ENCODE measurements at places on chromosomes 12 and 14.

- DNase-seq, result peak; percentile 40
These were observed 393.5 kb downstream of the CCDC91 start for GRCh38 chr12:28583701-28584261.

- DNase-seq, result no peak
These were observed 290.6 kb downstream of the FOXN3 start for GRCh38 chr14:89126461-89126860.

GRCh38 chr12:14111230-14111865 is 129.9 kb upstream of the GRIN2B start:
- DNase-seq, result peak; percentile 83

DNA sequence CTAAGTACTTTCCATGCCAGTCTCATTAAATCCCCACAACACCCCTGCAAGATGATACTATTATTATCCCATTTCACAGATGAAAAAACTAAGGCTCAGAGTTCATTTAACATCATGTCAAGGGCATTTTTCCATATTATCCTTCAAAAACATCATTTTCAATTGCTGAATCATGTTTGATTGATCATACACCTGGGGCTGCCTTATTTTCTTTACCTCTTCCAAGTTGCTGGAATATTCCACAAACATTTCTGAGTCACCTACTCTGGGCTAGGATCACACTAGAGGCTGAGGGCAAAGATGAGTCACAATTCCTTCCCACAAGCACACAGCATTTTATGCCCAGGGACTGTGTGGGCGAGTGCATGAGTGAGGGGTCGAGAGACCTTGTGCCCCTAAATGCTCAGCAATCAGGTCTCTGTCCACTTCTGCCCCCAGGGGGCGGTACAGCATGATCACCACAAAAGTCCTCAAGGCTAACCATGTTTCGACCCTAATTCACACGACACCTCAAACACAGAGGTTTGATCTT is 14.1 kb upstream of the TMEM119 start:
- peak; percentile 91 for DNase-seq

DNA sequence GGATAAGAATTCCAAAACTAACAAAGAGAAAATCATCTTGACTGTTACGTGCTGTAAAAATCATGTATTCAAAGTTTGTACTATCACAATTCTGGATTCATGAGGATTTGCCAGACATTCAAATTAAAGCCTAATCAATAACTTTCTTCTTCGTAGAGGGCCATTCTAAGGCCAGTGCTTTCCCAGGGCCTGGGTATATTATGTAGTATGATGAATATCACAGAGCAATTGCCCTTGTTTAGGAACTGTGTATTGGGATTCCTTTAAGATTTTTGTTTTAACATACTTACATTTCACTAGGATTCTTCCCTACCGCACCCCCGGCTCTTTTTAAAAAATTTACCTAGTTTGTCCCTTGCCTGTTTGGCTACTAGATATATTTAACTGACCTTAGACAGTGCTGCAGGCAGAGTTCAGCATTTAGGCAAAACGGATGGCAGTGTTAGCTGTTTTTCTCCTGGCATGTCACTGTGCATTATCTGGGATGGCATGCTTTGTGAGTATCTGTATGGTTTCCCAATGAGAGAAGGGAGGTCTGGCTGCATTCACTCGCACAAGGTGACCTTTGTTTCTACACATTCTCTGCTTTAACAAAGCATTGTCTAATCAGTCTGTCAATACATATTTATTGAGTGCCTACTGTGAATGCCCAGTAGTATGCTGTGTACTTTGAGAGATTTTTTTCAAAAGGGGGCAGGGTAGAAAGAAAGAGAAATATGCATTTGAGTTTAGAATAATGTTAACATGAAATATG is 63.3 kb downstream of the ERC1 start:
- DNase-seq, result peak; percentile 64

- DNase-seq, result no peak
These were observed 117.2 kb downstream of the PLXNC1 start for GRCh38 chr12:94265539-94265938.

- no peak for DNase-seq
These were observed 143.6 kb upstream of the VRK1 start for GRCh38 chr14:96653597-96653996.

DNA sequence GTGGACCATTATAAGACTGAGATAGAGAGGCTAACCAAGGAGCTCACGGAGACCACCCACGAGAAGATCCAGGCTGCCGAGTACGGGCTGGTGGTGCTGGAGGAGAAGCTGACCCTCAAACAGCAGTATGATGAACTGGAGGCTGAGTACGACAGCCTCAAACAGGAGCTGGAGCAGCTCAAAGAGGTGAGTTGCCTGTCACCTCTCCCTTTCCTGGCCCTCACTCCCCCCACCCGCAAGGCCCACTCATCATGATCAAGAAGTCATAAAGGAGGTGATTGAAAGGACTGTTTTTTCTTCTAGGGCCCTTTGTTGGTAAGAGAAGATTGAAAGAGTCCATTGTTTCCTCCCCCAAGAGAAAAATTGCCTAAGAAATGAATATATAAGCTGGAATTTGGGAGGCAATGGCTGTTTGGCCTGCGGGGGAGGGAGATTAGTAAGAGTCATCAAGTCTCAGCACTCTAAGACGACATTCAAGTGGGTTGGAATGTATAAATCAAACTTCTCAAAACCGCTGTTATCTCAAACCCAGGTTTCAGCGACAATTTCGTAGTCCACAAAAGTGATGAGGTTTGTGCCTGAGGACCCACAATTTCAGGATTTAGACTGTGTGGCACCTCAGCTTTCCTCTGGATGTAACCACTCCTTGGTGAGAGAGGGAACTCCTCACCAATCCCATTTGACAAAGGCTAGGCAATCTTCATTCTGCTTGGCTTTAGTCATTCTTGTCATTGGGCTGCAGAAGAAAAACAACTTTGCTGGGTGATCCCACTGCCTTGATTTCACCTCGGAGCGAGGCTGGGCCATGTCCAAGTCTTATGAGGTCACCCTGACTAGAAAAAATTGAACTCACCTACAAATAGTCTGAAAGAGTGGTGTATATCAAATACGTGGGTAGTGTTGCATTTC is 966 bp downstream of the BICD1 start:
- DNase-seq, result peak; percentile 38

- no peak for DNase-seq
These were observed 87.3 kb downstream of the TTC7B start for GRCh38 chr14:90728951-90729350.

DNA sequence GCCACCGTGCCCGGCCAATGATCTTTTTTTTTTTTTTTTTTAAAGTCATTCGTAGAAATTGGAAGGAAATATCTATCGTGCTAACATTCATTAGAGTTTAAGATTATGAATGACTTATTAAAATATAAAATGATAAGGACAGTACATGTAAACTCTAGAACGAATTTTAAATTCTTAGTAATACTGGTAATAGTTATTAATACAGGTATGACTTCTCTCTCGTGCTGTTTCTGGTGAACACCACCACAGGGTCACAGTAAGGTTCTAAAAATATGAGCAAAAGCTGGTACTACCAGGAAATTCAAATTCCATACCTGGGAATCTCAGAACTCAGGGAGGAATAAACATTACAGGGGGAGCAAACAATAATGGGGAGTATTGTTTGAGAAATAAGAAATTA is 26.2 kb downstream of the WNK1 start:
- DNase-seq, result no peak

- DNase-seq, result no peak
These were observed 1.8 kb upstream of the BTG1 start for GRCh38 chr12:92147491-92147890.

- no peak for DNase-seq
These were observed 94.6 kb downstream of the DACT1 start for GRCh38 chr14:58732387-58732786.

DNA sequence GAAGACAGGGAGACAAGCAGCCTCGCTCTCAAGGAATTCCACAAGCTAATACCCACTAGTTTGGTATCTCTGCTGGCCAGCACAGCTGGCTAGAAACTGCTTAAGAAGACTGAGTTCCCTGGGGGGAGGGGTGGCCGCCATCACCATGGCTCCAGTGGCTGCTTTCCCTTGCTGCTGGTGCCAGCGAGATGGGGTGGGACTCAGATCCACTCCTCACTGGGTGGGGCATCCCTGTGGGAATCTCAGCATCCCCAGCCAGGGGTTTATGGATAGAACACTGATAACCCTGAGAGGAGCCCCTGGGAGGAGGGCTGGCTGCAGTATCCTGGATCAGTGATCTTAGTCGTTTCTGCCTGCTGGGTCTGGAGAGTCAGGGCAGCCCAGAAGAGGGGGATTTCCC is 170.6 kb upstream of the MDGA2 start:
- peak; percentile 14 for DNase-seq

DNA sequence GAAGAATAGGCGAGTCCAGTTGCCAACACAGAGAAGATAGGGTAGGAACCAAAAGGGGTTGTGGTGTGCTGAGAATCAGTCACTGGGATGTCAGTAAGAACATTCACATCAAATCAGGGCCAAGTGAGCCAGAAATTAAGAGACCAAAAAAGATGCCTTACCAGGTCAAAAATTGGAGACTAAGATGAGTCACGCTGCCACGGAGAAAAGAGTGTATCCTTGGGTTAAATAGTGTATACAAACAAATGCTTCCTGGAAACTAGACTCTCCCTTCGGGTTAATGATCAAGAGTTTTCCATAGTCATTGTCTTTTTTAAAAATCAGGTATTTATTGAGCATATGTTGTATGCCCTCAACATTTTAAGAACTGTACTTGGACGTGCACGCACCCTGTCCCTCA is 45.2 kb upstream of the BAZ1A start:
- no peak for DNase-seq

DNA sequence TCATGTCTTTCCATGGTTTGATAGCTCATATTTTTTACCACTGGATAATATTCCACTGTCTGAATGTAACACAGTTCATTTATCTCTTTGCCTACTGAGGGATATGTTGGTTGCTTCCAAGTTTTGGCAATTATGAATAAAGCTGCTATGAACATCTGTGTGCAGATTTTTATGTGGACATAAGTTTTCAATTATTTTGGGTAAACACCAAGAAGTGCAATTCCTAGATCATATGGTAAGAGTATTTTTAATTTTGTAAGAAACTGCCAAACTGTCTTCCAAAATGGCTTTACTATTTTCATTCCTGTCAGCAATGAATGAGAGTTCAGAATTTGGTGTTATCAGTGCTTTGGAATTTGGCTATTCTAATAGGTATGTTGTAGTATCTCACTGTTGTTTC is 43.7 kb upstream of the SLC35F4 start:
- no peak for DNase-seq

DNA sequence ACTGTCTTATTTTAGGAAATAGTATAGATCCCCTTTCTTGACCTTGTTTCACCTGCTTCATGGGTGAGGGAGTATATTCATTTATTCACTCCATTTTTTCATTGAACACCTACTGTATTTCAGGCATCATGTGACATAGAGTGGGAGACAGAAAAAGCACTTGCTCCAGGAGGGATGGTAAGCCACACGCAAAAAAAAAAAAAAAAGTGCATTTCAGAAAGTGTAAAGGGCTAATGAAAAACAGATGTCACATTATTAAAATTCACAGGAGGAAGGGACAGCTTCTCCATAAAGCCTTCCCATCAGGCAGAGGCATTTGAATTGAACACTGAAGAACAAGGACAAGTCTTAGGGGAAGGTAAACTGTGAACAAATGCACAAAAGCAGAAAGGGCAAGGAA is 7.5 kb downstream of the SLC8A3 start:
- DNase-seq, result no peak

DNA sequence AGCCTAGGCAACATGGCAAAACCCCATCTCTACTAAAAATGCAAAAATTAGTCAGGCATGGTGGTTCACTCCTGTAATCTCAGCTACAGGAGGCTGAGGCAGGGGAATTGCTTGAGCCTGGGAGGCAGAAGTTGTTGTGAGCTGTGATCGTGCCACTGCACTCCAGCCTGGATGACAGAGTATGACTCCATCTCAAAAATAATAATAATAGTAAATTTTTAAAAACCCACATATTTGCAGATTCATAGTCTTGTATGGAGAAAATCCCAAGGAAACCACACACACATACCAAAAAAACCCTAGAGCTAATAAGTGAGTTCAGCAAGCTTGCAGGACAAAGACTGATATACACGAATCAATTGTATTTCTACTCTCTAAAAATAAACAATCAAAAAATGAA is 19.0 kb upstream of the MTHFD1 start:
- no peak for DNase-seq

- peak; percentile 18 for DNase-seq
These were observed 25.9 kb downstream of the PPP4R3A start for GRCh38 chr14:91484186-91484585.

DNA sequence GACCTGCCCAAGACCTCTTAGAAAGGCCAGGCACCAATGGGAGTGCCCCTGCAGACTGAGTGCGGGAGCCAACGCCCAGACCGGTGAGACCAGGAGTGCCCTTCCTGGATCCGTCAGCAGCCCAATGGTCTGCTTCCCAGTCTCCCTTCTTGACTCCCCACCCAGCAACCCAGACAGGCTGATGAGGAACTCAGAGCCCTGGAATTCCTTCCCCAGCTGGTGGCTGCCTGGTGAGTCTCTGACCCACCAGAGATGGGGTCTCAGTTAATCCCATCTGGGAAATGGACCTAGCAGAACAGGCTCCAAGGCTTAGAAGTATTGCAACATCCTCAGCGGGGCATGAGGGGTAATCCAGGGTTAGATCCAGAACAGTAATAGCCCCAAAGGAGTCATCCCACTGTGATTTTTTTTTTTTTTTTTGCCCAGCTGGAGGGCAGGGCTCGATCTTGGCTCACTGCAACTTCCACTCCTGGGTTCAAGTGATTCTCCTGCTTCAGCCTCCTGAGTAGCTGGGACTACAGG is 1.5 kb upstream of the RASAL1 start:
- no peak for DNase-seq

DNA sequence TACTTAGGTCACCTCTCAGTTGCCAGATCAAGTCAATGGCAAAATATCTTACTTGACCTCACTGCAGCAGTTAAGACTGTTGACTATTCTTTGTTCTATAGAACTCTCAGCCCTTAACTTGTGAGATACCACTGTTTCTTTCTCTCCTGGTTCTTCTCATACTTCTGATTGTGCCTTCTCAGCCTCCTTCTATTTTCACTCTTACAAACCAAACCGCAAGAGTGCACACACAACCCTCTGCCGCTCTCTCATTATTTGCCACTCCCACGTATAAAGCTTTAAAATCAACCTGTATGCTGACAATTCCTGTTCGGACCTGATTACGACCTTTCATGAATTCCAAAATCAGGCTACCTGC is 4.5 kb downstream of the E2F7 start:
- DNase-seq, result no peak

- DNase-seq, result peak; percentile 30
These were observed 149.2 kb upstream of the FBXO33 start for GRCh38 chr14:39581474-39581873.

GRCh38 chr14:56720703-56721460 is 89.4 kb downstream of the OTX2 start:
- no peak for DNase-seq

GRCh38 chr12:120239776-120240494 is 25.6 kb downstream of the PXN start:
- DNase-seq, result no peak

DNA sequence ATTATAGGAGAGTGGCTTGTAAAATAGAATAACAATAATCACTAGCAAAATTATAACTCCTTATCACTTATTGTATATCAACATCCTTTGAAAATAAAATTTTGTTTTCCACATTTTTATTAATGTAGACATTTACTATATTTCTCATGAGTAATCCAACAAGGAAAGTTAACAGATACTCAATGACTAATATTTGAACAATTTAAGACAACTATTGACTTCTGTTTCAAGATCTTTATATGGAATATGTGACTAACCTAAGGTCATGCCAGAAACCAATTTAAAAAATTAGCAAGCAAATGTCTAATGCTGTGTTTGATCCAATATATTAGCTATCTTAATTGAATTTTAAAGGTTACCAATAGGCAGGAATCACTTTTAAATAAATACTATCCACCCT is 638.5 kb upstream of the FLRT2 start:
- no peak for DNase-seq
